ENCODE measurements at places on chromosomes 6 and 20.

- no peak for DNase-seq
These were observed 1.8 kb upstream of the PHACTR2 start for GRCh38 chr6:143675946-143676345.

GRCh38 chr6:149366267-149366921 is 33.7 kb upstream of the SUMO4 start:
- no peak for DNase-seq

DNA sequence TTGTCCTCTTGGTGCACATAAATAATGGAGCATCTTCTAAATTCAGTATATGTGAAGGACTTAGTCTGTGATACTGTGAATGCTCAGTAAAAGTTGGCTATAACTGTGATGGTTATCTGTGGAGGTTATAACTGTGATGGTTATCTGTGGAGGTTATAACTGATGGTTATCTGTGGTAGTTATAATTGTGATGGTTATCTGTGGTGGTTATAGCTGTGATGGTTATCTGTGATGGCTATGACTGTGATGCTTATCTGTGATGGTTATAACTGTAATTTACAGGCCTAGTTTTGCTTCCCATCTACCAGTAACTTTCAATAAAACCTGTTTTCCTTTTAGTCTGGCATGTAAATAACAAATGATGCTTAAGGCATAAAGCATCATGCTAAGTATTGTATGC is 16.5 kb downstream of the PTK7 start:
- DNase-seq: no peak

DNA sequence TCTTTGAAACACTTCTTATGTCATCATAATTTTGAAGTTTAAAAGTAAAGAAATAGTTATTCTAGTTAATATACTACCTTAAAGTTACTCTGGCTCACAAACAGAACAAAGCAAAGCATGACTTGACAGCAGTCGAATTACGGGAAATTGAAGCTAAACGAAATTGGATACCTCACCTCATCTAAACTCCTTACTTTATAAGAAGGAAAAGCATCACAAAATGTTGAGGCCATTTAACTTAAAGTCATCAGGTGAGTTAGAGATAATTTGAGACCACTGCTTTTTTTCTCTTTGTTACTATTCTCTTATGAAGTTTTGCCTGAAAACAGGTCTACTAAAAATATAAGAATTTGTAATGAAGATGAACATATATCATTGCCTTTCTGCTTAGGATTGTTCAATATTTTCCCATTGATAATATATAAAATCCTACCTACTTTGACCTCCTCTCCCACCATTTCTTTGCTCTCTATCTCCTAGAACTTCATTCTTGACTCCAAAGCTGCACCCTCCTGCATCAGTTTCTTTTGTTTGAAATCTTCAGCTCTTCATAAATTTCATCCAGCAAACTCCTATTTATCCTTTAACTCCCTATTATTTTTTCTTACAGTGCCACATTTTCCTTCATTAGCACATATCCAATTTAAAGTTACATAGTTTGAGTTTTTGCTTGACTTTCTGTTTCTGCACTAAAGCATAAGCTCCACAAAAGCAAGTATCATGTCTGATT is 510.7 kb upstream of the ZNF337 start:
- no peak for DNase-seq

DNA sequence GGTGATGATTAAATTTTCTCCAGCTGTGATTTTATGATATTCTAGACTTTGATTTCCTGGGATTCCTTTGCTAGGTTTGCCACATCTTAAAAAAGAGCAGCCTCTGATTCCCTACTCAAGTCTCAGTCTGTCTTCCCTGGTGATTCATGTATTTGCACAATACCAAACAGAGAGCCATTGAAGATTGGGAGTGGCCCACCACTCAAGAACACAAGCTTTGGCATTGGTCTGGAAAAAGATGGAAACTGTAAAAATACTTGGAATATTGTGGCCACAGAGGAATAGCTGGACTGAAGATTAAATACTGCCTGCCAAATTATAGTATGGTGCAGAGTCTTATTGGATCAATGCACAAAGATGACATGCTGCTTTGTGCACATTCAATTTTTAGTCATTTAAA is 32.9 kb downstream of the PTCHD4 start:
- no peak for DNase-seq

- peak; percentile 92 for DNase-seq
These were observed 968 bp upstream of the ZMYND8 start for GRCh38 chr20:47357296-47358038.

- DNase-seq: peak; percentile 13
These were observed 16.4 kb downstream of the ZNF311 start for GRCh38 chr6:28988536-28989311.

- DNase-seq: no peak
These were observed 39.6 kb downstream of the VEGFA start for GRCh38 chr6:43809417-43810305.

- no peak for DNase-seq
These were observed 105.1 kb upstream of the GPR6 start for GRCh38 chr6:109872968-109873545.

GRCh38 chr20:32761831-32762753 is at the start of gene DNMT3B:
TSS of gene DNMT3B (plus strand) at chr20:32762385. CDS start at chr20:32780324, 17,939 bp downstream.
- DNase-seq: peak; percentile 70

DNA sequence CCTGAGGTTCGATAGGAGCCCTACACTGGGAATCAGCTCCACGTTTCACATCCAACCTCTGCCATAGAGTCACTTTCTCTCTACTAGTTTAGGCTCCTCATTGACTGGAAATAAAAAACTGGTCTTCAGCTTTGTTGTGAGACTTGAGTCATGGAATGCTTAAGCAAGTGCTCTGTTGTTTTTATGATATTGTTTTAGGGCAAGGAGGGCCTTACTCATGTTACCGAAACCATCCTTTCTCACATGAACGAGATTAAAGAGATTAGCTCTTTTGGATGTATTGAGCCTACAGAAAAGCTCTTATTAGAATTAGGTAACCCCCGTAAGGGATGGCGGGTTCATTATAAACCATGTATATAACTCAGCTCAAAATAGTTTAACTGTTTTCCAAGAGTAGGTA is 6.9 kb upstream of the MOCS1 start:
- no peak for DNase-seq
